ENCODE measurements at places on chromosomes 7 and 10.

GRCh38 chr7:18320422-18320821 lies 175.1 kb upstream of the HDAC9 start:
- no peak for DNase-seq

GRCh38 chr7:54161621-54162020 lies 380.6 kb upstream of the VSTM2A start:
- no peak for DNase-seq

DNA sequence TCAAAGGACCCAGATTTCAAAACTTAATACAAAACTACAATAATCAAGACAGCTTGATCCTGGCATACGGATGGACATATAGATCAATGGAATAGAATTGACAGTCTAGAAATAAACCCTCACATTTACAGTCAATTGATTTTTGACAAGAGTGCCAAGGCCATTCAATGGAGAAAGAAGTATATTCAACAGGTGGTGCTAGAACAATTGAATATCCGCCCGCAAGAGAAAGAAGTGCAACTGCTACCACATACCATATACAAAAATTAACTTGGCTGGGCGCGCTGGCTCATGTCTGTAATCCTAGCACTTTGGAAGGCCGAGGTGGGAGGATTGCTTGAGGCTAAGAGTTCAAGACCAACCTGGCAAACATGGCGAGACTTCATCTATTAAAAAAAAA lies 23.2 kb upstream of the CCL24 start:
- DNase-seq = no peak

DNA sequence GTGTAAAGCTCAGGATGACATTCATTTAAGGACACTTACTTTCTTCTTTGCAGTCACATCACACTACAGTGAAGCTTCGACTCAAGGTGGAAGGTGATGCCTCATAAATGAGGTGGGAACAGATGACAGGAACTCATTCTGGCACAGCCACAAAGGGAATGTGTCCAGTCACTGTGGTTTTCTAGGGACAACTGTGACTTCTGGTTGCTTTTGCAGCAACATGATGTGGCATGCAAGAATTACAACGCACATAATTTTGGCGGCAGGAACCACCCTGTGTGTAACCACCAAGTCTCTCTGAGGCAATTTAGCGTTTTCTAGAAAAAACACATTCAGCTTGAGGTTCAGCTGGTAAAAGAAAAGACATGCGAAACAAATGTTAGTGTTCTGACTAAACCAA lies 32.0 kb upstream of the FERD3L start:
- DNase-seq = no peak

DNA sequence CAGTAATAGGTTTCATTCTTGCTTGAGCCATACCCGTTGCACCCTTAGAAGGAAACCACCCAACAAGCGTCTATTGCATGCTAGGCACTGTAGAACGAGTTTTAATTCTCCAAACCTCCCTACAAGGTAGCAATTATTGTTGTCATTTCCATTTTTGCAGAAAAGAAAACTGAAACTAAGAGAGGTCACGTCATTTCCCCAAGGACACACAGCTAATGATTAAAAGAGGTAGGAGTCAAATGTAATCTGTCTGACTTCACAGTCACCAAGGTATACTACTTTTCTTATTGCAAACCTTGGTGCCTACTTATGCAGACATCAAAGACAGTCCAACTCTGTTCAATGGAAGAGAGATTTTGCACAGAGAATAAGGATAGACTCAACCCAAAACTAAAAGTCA lies 49.1 kb upstream of the C1QL3 start:
- DNase-seq = no peak

- no peak for DNase-seq
These were observed 455.5 kb downstream of the PHTF2 start for GRCh38 chr7:78253850-78254725.

GRCh38 chr7:139673230-139673629 lies 104.6 kb downstream of the HIPK2 start:
- no peak for DNase-seq

GRCh38 chr10:110496553-110497437 lies 912 bp upstream of the DUSP5 start:
- no peak for DNase-seq

DNA sequence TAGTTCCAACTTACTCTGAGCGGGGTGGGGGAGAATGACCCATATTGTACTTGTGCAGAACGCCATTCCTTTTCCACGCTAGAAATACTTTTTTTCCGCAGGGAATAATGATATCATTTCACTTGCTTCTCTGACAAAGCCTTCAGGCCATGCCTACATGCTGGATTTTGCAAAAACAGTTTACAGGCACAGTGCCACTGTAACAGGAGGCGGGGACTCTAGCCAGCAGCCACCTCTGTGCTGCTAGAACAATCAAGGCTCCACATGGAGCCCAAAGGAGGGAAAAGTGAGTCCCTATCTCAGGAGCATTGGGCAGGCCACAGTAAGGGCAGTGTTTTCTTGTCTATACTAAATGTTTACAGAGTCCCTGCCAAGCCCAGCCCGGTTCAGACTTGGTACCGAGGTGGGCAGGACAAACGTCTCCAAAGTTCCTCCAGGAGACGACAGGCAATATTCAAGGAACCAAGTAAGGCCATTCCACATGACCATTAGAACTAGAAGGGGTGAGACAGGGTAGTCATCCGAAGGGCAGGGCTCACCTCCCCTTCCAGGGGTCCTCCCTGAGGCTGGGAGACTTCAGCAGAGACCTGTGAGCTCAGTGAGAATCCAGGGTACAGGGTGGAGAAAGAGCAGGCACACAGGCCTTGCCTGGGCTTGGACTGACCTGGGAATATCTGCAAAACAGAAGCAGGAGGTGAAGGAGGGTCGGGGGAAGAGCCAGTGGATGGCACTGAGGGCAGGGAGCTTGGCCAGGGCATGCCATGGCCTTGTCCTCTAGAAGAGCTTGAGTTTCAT lies 90.9 kb upstream of the NPS start:
- no peak for DNase-seq

GRCh38 chr7:6169805-6170520 lies 102.5 kb downstream of the CYTH3 start:
- DNase-seq = no peak

Data from AG09319 (cell line).